Stimulated activated CD4-positive, alpha-beta T cell treated with anti-CD3 and anti-CD28 coated beads, Interleukin-2, amount 100 ng/mL, for 4 hours (primary cell): ENCODE measurements at places on chromosomes 2 and 18.

GRCh38 chr2:190792956-190793888, 87.4 kb upstream of the GLS start:
- DNase-seq, result no peak

GRCh38 chr2:176535467-176536113, 266.3 kb downstream of the MTX2 start:
- no peak for DNase-seq

DNA sequence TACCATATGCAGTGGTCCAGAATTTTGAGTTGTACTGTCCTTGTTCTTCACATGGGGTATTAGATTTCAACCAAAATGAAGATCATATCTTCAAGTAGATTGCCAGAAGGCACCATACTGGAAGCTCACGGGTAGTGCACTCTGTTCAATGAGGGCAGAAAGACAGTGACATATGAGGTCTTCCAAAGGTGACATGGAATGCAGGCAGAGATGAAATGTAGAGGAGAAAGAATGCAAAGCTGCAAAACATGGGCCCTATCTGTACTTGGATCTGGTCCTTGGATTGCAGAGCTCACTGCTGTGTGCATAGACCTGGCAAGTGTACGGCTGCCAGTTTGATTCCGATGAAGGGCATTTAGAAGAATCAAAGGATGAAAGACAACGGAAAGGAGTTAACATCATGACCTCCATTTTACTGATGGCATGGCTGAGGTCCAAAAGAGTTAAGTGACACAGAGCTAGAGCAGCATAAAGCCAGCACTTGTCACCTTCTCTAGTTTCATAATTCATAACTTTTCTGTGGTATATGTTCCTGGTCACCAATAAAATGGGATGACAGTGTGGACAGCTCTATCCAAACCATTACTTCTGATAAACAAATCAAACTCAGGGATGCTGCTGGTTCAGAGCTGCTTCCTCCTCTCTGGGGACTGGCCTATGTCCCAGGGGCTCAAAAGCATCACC, 64.7 kb downstream of the BCL2 start:
- DNase-seq, result no peak

DNA sequence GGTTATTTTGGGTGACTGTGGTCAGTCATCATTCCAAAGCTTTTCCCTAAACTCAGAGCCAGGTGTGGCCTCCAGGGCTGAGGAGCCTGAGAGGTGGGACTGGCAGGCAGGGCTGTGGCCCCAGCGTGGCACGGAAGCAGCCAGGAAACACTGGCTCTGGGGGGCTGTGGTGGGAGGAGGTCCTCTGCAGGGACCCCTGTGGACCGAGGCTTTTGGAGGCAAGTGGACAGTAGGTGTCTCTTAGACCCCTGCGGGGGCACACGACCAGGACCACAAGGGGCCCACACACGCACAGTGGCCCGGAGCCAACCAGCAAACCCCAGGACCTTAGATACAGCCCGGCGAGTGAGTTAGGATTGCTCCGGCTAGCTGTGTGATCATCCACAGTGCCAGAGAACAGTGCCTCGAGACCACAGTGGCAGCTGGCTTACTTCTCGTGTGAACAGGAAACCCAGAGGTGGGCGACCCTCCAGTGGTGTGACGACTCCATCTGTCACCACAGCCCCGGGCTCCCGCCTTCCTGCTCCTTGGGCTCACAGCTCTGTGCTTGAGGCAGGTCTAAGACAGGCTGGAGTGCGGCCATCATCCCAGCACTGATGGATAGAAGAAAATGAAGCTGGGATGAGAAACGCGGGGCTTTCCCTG, 1.6 kb upstream of the RTP5 start:
- peak; percentile 36 for DNase-seq

GRCh38 chr2:47809903-47810302, 27.0 kb downstream of the MSH6 start:
- no peak for DNase-seq

GRCh38 chr2:148853458-148853857, 21.6 kb upstream of the KIF5C start:
- no peak for DNase-seq

DNA sequence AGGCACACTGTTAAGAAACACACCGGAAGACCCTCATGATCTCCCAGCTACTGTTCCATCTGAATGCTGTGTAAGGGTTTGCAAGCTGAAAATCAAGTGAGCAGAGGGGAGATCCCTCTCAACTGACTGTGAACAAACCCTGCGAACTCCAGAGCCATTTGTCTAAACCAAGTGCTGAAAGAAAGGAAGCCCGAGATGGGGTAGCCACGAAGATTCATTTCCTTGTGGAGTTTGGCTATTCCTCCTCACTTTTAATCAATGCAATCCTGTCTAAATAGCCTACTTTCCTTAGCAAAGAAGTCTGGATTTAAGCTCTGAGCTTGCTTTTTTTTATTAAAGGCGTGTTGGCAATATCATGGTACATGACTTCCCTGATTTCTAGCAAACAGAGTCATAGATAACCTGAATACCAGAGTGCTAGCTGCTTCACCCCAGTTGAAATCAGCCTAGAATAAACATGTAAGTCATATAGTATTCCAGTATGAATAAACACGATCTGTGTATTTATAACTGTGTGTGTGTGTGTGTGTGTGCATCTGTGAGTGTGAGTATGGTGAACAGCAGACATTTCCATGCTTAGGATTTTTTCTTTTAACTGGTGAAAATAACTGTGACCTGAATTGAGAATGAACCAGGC, 365.2 kb downstream of the ZNF521 start:
- DNase-seq, result no peak

- no peak for DNase-seq
Measured at GRCh38 chr2:241813644-241814392, 4.8 kb downstream of the NEU4 start.

- DNase-seq, result no peak
Measured at GRCh38 chr2:83368916-83369315, 1090.2 kb downstream of the SUCLG1 start.

GRCh38 chr2:86625096-86625495, 1.4 kb upstream of the RNF103 start:
- DNase-seq, result no peak

- DNase-seq, result no peak
Measured at GRCh38 chr18:38052879-38053590, 487.4 kb upstream of the CELF4 start.

DNA sequence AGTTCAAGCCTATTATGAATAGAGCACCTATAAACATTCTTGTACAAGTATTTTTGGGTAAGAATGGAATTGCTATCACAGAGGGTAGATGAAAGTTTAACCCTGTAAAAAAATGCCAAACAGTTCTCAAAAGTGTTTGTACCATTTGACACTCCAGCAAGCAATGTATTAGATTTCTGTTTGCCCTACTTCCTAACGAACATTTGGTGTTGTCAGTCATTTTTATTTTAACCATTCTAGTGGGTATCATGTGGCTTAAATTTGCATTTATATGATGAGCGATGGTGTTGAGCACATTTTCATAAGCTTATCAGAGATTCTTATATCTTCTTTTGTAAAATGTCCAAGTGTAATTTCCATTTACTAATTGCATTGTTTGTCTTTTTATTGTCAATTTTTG, 608.2 kb upstream of the ACVR2A start:
- DNase-seq, result no peak

- DNase-seq, result no peak
Measured at GRCh38 chr18:10247021-10247741, 207.3 kb upstream of the APCDD1 start.

GRCh38 chr2:31286961-31287550, 53.1 kb downstream of the EHD3 start:
- DNase-seq, result no peak
